ENCODE measurements at places on chromosomes 2 and 18. TPM values are rescaled to one million over a fixed set of nuclear protein-coding genes. Genes with fewer than 3 reads are reported as not detected.

Gene SMC6
- polyA plus RNA-seq = 22.6 TPM

Gene TRABD2A
- 2.0 TPM for polyA plus RNA-seq

Gene FSHR
- polyA plus RNA-seq = not detected

GRCh38 chr2:241680044-241680443, 6.6 kb downstream of the DTYMK start:
- DNase-seq = no peak

DNA sequence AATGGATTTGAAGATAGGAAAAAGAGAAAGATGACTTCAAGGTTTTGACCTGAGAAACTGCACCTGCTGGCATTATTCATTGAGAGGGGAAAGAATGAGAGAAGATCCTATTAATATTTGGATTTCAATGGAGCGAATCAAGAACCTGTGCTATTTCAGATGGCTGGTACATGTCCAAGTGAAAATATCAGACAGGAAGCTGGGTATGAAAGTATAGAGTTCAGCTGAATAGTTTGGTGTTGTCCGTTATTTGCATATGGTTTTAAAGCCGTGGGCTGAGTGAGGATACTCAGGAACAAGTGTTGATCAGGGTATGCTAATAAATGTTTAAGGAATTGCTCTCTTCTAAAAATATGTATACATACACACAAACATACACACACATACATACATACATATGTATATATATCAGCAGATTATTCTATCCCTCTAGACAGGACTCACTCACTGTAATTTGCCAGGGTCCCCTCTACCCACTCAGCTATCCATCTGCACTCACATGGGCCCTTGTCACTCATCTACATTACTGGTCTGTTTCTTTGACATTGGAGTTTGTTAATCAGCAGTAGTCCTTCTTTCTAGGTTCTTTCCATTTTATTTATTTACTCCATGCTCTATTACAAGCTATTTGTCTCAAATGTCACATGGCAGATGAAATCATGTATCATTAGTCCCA, 33.9 kb upstream of the IKZF2 start:
- DNase-seq = no peak

GRCh38 chr2:154554046-154554445, 144.4 kb upstream of the KCNJ3 start:
- DNase-seq = no peak

DNA sequence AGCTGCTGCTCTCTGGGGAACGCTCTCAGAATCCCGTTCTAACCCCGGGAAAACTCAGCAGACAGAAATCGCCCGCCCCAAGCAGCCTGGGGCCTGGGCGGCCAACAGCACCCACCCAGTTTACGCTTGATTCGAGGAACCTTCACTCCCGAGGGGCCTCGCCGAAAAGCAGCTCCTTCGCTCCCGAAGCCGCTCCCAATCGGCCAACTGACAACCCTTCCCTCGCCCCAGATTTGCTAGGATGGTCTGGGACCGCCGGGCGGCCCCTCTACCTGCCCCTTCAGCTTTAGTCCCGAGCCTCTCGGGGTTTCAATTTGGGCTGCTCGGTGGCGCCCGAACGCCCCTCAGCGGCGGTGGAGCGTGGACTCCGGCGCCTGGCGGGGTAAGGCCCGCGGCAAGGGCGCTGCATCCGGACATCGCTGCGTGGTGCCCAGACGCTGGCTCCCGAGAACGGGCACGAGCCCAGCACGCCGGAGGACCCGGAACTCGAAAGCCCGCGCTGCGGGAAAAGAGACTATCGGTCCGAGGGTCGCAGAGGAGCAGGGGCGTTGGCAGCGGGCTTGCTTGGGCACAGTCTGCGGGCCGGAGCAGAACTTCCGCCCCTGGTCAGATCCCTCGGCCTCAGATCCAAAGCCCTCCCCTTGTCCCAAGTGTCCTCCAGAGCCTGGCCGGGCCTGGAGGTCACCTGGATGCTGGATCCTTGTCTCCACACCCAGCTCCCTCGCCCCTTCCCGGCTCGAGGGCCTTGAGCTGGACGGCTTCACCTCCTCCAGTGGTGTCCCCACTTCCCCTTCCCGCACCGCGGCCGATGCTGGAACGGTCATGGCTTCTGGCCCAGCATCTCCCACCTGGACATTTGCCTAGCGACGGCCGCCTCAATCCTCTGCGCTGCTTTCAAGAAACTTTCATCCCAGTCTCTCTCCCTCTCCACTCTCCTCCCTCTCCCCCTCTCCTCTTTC, 3.0 kb upstream of the OTX1 start:
- DNase-seq = no peak

DNA sequence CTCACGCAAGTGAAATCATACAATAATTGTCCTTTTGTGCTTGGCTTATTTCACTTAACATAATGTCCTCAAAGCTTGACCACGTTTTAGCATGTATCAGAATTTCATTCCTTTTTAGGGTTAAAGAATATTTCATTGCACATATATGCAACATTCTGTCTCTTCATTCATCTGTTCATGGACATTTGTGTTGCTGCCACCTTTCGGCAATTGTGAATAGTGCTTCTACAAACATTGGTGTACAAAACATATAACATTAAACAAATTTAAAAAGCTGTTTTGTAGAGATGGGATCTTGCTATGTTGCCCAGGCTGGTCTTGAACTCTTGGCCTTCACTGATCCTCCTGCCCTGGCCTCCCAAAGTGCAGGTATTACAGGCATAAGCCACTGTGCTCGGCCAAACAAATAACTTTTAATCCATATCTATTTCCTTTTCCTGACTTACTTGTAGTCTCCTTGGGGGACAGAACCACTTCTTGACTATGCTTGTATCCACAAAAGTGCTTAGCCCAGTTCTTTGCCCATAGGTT, 209.3 kb downstream of the SLC4A3 start:
- DNase-seq = no peak

DNA sequence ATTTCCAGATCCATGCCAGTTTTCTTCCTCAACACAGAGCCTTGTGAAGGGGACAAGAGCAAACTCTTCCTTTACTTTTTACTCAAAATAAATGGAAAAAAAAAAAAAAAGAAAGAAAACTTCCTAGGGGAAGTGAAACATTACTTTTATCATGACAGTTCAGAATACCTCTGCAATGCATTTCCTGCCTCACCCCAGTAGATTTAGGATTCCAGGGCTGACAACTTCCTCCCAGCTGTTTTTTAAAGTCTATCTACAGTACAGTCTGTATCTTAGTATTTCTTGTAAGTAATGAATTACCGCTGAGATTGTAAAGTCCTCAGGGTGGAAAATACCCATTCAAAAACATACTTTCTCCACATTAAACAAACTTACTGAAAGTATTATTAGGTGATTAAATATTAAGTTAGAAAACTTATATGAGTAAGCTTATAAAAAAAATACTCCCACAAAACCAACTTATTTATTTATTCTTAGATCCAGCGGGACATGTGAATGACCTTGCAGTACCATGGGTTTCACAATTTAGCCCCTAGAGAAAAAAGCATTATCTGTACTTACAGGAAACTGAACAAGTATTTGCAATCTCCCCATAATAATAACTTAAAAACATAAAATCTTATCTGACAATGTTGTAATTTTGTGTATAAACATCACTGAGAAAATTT, 117.7 kb downstream of the RBMS1 start:
- DNase-seq = no peak

GRCh38 chr2:162244541-162245031, 1.3 kb upstream of the FAP start:
- DNase-seq = peak; percentile 37

- DNase-seq = peak; percentile 39
Observed at GRCh38 chr18:76445741-76446232, 49.3 kb downstream of the ZNF516 start.

Data from small intestine (tissue), 16 donors.